Stomach (tissue), 19 donors: ENCODE measurements at places on chromosomes 12 and 14. TPM values are rescaled to one million over a fixed set of nuclear protein-coding genes. Genes with fewer than 3 reads are reported as not detected.

The AQP2 gene
- total RNA-seq = not detected

The POLE2 gene
- total RNA-seq = 17.1 TPM

The DCN gene
- total RNA-seq = 743 TPM

The DACT1 gene
- total RNA-seq = 5.8 TPM

The KRT2 gene
- not detected for total RNA-seq

The CABP1 gene
- total RNA-seq = 1.1 TPM

The SERPINA10 gene
- not detected for total RNA-seq

The DDX11 gene
- total RNA-seq = 38.3 TPM

The RPL10L gene
- total RNA-seq = not detected

The KRT71 gene
- total RNA-seq = not detected

The IL31 gene
- not detected for total RNA-seq

The TMEM253 gene
- 8.1 TPM for total RNA-seq

The BTBD6 gene
- total RNA-seq = 25.2 TPM

The ORMDL2 gene
- total RNA-seq = not detected

The CEBPE gene
- total RNA-seq = not detected

The SCNN1A gene
- 63.3 TPM for total RNA-seq

The A2M gene
- total RNA-seq = 99.9 TPM

The OR4K15 gene
- not detected for total RNA-seq

The PRH2 gene
- total RNA-seq = not detected

The GPD1 gene
- total RNA-seq = 0.58 TPM

The LRIG3 gene
- total RNA-seq = 41.4 TPM

The NYNRIN gene
- 2.9 TPM for total RNA-seq

The REP15 gene
- total RNA-seq = 38.2 TPM

The DHRS2 gene
- 4.6 TPM for total RNA-seq

The OR4K5 gene
- total RNA-seq = not detected

The DIO2 gene
- 1.2 TPM for total RNA-seq

The PABPN1 gene
- 24.5 TPM for total RNA-seq

The TAS2R30 gene
- total RNA-seq = 2.9 TPM

The IRF2BPL gene
- 32.6 TPM for total RNA-seq

The DPPA3 gene
- total RNA-seq = not detected

The SFSWAP gene
- total RNA-seq = 65.9 TPM

The MAP1LC3B2 gene
- not detected for total RNA-seq

The HOXC6 gene
- total RNA-seq = not detected

The SDR9C7 gene
- total RNA-seq = not detected

The WNT5B gene
- 7.8 TPM for total RNA-seq

The HOXC5 gene
- not detected for total RNA-seq

The SAMD4A gene
- total RNA-seq = 24.3 TPM

The MANSC4 gene
- total RNA-seq = not detected

The LMO3 gene
- total RNA-seq = 10.8 TPM
